NCI-H1930 (cell line): ENCODE measurements at places on chromosomes 5 and 9.

DNA sequence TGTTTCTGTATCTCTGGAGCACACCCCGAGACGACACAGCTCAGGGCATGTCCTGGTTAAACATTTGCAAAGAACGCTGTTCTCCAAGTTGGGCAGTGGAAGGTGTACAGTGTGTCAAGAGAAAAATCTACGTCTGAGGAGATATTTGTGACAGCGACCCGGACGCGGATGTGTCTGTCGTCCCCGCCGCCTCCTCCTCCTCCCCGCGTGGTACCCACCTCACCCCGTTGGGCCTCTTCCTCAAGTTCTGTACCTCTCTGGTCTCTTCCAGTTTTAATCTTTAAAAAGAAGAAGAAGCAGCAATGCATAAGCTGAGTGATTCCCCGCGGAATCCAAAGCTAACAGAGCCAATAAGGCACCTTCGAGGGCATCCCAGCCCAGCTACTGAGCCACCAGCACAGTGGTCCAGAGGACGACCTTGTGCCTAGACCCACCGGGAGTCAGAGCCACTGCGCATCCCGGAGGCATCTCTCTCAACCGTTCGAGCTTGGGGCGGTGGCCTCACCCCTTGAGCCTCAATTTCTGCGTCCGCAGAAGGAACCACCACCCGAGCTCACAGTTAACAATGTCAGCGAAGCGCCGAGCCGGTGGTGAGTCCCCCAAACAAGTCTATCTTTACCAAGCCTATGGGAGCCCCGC lies 467 bp downstream of the C9orf78 start:
- no peak for DNase-seq

DNA sequence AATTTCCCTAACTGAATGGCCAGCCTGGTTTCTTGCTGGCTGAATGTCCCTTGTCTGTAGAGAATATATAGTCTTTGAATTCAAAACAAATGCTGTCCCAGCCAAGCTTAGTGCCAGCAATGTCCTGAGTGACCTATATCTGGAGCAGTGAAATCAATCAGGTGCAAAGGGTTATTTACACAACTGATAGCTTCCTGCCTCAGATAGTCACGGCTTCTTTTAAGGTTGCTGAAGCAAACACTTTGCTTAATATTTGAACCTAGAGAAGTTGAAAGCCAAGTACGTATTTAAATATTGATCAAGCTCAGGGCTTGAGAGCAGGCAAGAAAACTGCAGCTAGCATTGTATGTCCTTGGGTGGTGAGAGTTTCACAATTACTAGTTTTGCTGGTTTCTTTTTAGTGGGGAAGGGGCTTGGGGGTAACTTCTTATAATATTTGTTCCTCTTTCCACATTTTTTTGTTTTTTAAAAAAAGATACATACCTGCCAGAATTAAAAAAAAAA lies 2.0 kb upstream of the ARHGEF28 start:
- no peak for DNase-seq

DNA sequence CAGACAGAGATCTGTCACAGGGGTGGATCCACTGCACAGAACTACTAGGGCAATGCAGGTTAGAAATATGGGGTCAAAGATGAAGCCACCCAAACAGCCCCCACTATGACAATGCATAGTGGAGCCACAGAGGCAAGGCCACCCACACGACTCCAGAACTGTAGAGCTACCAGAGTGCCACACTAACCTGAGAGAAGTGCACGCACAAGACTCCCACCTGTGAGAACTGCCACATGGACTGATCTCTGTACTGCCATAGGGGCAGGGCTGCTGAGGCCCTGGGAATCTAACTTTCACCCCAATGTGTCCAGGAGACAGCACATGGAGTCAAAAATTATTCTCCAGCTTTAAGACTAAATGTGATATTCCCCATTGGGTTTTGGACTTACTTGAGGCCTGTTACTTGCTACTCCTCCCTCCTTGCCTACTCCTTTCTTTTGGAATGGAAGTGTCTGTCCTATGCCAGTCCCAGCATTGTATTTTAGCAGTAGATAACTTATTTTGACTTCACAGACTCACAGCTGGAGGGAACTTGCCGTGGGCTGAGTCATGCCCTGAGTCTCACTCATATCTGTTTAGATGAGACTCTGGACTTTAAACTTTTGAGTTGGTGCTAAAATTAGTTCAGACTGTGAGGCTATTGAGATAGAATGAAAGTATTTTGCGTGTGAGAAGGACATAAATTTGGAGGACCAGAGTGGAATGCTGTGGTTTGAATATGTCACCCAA lies 853.3 kb downstream of the MAT2B start:
- DNase-seq: no peak

DNA sequence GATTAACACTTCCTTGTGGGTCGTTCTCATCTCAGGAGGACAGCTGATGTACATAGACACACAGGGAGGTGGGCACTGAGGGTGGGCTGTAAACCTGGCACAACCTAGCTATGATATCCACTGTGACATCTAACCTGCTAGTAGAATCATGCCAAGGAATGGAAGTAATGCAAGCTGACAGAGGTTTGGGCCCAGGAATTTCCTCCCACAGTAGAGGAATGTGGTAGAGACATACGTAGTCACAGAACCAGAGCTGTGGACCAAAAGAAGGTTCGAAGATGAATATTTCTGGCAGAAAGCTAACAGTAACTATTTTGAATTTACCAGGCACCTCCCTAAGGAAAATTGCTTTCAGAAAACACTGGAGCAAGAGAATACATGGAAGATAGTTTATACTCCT lies 15.2 kb upstream of the DNAJC25 start:
- no peak for DNase-seq

GRCh38 chr5:180180421-180180820 lies 28.6 kb downstream of the RASGEF1C start:
- DNase-seq: no peak

DNA sequence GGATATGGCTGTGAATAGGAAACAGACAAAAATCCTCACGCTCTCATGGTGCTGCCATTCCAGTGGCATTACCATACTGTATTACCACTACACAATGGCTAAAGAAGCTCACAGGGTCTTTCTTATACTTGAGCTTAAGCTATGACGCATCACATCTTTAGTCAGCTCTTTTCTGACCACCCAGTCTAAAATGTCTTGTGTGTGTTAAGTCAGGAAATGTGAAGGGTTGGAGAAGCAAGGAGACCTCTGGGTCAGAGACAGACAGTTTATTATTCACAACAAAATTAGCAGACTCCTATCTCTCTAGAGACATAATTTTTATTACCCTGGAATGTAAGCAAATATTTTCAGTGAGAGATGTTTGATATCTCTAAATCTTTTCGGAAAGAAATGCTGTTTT lies 1583.2 kb upstream of the WWC1 start:
- DNase-seq: no peak

- DNase-seq: no peak
Observed at GRCh38 chr9:18502546-18502945, 28.6 kb downstream of the ADAMTSL1 start.

GRCh38 chr5:177378884-177379883 lies 5.0 kb upstream of the SLC34A1 start:
- no peak for DNase-seq

DNA sequence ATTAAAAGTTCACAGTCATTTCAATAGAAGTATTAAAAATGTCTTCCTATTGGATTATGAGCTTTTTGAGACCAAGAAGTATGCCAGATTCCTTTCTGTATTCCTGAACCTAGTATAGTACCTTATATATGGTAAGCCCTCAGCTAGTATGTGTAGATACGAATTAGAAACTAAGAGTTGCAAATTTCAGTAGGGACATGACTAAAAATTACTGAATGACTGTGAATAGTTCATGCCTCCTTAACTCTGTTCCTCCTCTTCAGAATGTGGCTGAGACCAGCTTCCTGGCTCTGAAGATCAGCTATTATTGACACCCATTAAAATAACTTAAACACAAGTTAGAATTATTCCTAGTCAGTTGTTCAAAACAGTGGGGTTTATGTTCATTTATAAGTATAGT lies 19.7 kb downstream of the KDM3B start:
- DNase-seq: no peak

DNA sequence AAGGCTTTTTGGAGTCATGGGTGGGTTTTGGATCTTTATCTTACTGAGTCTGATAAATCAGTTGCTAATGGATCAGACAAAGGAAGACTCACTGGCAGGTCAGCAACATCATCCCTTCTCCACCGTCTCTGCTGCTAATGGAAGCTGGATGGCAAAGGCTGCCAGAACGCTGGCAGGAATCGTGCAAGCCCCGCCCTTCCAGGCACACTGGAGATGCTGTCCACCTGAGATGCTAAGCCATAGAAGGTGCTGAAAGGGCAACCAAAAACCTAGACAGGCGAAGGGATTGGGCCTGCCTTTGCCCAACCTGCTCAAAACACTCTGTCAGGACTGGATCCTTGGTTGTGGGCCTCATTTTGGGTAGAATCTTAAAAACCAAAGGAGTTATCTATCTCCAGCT lies 139.5 kb upstream of the FSTL4 start:
- no peak for DNase-seq

DNA sequence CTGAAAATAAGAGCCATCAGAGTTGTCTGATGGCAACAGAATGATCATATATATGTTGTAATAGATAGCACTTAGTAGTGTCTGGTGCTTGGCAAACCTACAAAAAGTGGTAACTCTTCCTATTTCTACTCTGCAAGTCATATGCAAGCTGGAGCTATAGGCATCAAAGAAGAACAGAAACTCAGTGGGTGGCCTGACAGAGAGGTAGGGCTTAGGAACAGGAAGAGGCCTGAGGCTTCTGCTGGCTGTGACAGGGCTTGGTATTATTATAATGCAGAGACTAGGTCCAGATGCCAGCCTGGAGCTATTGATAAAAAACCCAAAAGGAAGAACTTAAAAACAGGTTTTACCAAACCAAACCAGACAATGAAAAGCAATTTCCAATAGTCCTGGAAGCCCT lies 4.4 kb upstream of the DIAPH1 start:
- no peak for DNase-seq

DNA sequence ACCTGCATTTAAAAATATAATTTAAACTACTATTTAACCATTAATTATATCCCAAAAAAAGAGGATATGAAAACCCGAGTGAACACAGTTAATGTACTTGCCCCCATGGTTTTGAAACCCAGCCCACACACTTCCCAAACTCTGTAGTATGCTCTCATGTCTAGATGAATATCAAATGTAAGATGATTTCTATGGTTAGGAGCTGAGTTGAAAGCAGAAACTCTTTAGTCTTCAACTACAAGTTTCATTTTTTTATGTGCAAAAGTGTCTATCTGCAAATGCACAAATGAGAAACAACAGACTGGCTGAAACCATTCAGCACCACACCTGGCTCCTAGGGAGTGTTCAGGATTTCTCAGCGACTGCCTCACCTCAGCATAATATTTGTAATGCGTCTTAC lies 183.3 kb downstream of the SEMA5A start:
- DNase-seq: no peak

DNA sequence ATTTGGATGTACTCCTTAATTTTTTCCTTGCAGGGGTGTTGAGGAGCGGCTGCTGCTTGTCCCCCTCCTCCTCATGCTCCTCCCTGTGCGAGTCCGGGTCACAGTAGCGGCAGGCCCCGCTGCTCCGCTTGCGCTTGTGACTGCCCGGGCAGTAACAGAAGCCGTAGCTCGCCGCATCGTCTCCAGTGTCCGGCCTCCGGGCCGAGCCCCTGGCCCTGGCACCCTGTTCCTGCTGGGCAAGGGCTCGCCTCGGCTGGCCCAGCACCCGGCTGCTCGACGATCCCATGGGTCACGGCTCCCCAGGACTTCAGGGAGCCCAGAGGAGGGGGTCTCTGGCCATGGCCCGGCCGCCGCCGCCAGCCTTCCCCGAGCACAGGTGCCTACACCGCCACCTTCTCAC lies at the start of gene GMCL2:
TSS of gene GMCL2 (minus strand) at position 358 of the 400 bp plus-strand sequence. CDS start at position 286, 72 bp downstream.
- no peak for DNase-seq

DNA sequence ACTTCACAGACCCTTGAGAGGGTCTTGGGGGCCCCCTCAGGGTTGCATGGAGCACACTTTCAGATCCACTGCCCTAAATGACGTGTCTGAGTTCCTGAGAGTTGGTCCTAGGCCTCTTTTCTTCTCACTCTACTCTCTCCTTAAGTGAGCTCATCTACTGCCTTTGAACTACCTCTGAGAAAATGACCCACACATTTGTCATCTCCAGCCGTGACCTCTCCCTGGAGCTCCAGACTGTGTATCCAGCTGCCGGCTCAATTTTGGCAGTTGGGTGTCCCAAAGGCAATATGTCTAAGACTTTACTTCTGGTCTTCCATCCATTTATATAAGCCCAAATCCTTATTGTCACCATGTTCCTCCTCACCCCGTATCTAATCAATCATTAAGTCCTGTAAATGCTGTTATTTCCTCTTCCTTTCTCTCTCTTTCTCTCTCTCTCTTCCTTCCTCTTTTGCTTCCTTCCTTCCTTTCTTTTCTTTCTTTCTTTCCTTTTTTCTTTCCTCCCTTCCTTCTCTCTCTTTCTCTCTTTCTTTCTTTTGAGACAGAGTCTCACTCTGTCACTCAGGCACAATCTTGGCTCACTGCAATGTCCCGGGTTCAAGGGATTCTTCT lies 51.2 kb upstream of the HSPA9 start:
- DNase-seq: no peak

DNA sequence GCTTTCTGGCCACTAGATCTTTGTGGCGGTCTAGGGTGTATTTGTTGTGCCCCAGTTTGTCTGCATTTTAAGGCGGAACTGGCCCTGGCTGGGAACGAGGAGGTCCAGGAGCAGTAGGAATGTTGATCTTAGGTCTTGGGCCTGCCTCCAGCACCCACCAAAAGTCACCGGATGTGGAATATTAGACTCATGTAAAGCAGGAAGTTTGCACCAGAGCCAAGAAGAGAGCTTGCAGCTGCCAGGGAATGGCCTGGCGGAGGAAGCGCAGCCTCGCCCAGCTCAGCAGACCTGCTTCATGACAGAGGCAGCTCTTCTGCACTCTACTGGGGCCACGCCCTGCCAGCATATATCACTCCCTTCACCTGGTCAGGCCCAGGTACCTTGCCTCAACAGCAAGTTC lies 3.3 kb downstream of the GPX3 start:
- no peak for DNase-seq
